NCI-H446 (cell line): ENCODE measurements at places on chromosomes 16 and 17.

DNA sequence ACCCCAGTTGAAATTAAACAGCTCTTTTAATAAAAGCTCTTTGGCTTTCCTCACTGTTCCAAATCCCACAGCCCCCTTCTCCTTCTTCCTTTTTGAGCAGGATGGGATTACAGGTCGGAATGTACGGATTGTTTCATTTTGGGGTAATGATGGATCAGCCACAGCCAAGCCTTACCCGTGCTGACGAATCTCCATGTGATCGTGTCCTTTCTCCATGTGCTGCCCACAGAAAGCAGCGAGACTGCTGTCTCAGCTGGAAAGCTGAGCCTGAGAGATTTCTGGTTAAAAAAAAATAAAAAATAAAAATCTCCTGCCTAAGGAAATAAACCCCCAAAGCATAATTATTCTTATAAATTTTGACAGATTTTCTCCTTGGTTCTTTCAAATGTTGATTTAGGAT lies 276.6 kb downstream of the CPPED1 start:
- no peak for DNase-seq

- no peak for DNase-seq
These were observed 24.7 kb downstream of the SSH2 start for GRCh38 chr17:29905086-29905878.

- DNase-seq = no peak
These were observed 22.2 kb upstream of the C17orf113 start for GRCh38 chr17:42072323-42073187.

- DNase-seq = no peak
These were observed 1.4 kb upstream of the SLC22A31 start for GRCh38 chr16:89201439-89202377.
